ENCODE measurements at places on chromosomes 11 and 22.

- no peak for DNase-seq
Measured at GRCh38 chr11:32586576-32587190, 3.1 kb downstream of the EIF3M start.

- no peak for DNase-seq
Measured at GRCh38 chr11:8292351-8292750, 28.7 kb upstream of the LMO1 start.

DNA sequence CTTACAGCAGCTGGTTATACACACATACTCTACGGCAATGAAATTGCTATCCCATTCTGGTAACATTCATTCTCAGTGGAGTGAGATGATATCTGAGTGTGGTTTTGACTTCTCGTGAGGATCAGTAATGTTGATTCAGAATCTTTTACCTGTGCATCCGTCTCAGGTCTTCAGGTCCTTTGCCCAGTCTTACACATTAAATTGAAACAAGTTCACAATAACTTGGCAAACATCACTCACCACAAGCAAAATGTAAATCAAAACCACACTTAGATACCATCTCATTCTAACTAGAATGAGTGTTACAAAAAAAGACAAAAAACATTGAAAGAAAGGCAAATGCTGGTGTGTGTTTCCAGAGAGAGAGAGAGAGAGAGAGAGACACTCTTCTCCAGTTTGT, 14.0 kb downstream of the RGL4 start:
- no peak for DNase-seq

- no peak for DNase-seq
Measured at GRCh38 chr11:76617553-76618265, 52.8 kb downstream of the LRRC32 start.

DNA sequence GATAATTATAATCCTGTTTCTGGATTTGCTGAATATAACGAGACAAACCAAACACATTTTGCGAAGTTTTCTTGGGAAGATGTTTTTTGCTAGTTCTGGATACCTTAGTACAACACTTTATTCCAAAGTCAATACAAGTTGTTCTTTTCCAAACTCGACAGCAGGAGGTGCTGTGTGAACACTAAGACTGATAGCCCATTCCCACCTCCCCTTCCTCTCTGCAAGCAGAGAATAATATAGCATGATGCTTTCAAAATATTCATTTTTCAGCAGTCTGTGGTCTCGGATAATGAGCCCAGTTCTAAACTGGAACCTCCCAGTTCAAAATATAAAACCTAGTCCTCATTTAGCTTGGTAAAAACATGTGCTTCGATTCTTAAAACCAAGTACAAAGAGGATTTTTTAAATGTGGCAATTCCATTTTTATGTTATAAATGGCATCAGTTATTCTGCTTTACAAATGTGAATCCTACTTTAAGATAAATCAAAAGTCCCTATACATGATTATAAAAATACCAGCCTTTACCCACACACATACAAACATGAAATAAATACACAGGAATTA, 129.1 kb downstream of the DCDC1 start:
- DNase-seq, result no peak

DNA sequence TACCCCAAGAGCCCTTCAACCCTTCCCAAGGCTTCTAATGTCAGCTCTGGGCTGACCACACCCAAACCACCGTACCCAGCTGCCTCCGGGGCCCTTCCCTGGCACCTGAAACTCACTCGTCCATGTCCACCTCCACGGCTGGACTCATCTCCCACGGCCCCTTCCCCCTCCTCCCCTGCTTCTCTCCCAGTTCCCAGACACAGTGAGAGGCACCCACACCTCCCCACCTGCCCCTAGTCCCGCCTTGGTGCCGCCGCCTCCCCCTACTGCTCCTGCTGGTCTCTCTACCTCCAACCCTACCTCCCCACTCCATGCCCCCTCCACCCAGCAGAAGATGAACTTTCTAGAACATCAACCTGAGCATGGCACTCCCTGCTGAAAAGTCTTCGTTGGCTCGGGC, 39.5 kb downstream of the ELFN2 start:
- no peak for DNase-seq

DNA sequence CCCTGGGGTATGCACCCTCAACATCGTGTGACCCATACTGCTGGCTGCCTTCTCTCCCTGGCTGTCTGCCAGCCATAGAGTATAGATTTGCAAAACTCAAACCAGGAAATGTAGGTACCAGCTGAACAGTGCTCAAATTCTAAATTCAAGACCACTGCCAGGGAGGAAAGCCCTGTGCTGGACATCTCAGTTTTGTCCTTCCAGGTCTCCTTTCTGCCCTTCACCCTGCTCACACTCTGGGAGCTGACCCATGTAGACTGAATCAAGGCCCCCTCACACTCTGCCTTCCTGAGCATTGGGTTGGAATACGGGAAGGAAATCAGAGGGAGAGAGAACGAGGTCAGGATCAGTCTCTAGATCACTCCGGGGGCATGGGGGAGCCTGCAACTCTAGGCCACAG, 12.4 kb upstream of the DRD2 start:
- DNase-seq, result no peak

GRCh38 chr22:50071432-50072166, 13.5 kb upstream of the TTLL8 start:
- no peak for DNase-seq

GRCh38 chr22:32005453-32005852, 37.6 kb upstream of the SLC5A1 start:
- no peak for DNase-seq

GRCh38 chr22:32579529-32580220, 105.1 kb downstream of the FBXO7 start:
- DNase-seq, result no peak

- no peak for DNase-seq
Measured at GRCh38 chr22:38964989-38965388, 7.6 kb downstream of the APOBEC3A start.

GRCh38 chr22:19271856-19272535, 19.5 kb downstream of the CLTCL1 start:
- DNase-seq, result no peak

GRCh38 chr11:107196732-107197131, 178.5 kb upstream of the GUCY1A2 start:
- DNase-seq, result no peak

- DNase-seq, result no peak
Measured at GRCh38 chr11:19244084-19244483, 3.3 kb upstream of the E2F8 start.

DNA sequence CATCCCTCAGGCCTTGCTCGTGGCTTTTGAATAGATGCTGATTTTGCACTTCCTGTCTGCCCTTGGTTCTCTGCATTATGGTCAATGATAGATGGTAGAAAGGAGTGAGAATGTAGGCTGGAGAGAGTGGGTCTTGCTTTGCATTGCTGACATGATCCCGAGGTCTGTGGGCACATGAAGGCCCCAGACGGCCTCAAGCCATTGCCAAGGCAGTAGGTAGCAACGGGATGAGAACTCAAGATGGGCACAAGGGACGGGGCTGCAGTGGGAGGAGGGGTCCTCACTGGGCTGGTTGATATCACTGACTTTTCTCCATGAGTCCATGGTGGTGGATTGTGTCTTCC, 54.0 kb downstream of the GAB4 start:
- DNase-seq, result no peak

DNA sequence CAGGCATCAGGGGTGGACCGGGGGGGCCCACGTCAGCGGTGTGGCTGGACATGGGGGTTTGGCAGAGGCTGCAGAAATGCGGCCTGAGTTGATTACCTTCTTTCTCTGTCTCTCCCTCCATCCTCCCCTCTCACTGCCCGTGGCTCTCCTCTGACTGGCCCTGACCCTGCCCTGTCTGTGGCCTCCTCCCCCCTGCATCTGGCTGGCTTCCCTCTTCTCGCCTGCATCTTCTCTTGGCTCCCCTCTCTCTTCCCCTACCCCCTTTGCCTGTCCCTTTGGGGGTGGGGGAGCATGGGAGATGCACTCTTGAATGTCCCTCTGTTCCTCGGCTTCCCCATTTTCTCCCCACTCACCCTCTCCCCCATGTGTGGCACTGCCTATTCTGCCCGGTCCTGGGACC, 23.9 kb upstream of the TAB1 start:
- no peak for DNase-seq

DNA sequence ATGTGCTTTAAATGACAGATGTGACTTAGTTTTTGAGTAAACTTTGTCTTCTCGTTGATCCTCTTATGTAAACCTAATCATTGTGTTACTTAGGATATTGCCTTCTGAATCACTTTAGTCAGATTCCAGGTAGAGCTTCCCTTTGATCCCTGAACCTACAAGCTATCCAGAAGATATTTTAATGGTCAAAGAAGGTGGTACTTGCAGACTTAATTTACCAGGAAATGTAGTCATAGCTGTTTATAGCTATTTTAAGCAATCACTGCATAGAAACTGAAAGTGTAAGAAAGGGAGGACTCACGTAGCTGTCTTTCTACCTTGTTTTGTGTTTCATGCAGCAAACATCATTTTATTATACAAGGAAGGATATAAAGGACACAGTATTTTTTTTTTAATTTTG, 189.5 kb downstream of the DDX10 start:
- no peak for DNase-seq

DNA sequence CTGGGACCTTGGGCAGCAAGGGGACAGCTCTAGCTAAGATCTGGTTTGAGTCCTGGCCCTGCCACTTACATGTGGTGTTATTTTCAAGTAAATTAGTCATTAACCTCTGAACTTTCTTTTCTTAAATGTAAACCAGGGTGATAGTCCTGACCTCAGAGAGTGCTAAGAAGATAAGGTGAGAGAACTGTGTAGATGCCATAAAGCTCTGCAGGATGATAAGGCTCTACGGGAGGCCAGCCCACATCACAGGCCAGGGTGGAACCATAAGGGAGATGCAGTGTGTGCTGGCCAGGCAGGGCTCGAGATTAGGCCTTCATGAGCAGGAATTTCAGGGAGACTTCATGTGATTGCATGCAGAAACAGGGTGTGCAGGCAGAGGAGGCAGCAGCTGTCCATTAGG, 24.2 kb downstream of the NECTIN1 start:
- DNase-seq, result no peak

- DNase-seq, result no peak
Measured at GRCh38 chr11:71425860-71426259, 22.3 kb downstream of the DHCR7 start.

GRCh38 chr11:32947978-32948377, 55.4 kb downstream of the QSER1 start:
- no peak for DNase-seq

DNA sequence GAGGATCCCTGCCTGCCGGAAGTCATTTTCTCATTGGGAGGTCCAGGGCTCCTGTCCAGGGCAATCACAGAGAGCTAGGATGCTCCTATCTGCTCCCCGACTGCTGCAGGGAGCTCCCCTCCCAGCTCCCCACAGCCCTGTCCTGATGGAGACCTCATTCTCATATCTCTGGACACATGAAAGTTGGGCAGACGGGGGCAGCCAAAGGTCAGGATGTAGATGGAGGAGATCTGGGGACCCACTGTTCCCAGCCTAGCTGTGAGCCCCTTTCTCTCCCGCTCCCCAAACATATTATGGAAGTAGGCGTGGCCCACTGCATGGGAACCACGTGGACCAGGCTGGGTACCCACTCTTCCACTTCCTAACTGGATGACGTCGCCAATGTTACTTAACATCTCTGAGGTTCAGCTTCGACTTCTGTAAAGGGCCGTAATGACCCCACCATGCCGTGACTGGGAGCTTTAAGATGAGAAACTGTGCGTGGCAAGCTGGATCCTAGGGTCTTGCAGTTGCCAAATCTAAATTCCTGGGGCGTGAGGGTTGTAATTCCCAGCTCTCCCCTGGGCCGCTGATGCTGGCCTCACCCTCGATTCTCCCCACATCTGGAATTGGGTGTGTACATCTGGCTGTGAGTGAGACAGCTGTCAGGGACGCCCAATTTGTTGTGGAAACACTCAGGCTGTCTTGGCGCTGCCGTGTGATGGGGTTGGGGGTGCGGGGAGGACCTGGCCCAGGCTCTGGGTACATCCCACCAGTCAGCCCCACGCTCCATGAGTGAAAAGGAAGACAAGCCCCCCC, 1.8 kb downstream of the CDC42EP2 start:
- DNase-seq, result no peak

- no peak for DNase-seq
Measured at GRCh38 chr11:70365544-70365927, 32.8 kb upstream of the CTTN start.

DNA sequence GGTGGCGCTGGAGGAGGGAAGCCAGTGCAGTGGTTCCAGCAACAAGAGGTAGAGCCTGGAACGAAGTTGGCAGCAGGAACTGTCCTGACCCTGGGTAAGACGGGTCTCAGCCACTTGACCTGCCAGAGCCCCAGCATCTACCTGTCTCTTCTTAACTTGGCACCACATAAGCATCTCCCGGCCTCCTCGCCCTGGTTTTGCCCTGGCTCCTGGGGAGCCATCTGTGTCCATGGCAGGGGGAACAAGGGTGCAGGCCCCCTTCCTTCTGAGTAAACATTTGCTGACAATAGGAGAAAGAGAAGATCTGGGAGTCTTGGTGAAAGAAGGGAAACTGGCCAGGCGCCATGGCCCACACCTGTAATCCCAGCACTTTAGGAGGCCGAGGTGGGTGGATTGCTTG, 12.8 kb downstream of the P2RY2 start:
- no peak for DNase-seq

GRCh38 chr11:73260127-73260457, 12.0 kb upstream of the P2RY6 start:
- DNase-seq, result no peak

DNA sequence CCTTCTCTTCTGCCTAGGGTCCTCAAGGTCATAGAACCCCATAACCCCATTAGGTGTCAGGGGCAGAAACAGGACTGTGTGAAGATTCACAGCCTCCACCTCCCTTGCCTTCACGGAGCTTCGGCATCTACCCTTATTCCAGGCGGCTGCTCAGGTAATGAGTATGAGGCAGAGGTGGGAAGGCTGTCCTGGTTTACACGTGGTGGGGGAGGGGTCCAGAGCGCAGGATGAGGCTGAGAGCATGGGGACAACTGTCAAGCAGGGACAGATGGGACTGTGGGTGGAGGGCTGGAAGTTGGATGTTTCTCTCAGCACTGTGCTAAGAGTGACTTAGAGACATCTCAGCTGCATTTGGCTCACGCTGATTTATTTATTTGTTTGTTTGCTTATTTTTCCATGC, 4.3 kb upstream of the RAD9A start:
- DNase-seq, result no peak

DNA sequence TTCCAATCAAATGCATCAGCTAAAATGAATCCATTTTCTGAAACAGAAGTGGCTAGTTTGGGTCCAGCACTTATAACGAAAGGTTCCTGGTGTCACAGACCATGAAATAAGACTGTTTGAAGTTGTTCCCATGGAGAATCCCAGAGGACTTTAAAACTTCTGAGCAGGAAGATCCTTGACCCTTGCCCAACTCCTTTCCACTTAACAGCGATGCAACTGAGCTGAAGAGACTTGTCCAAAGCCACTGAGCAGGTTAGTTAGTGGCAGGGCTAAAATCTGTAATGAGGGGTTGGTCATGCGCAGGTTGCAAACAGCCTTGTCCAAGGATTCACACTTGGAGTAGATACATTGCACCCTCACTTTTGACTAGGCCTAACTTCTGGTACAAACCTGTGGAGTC, 1.3 kb downstream of the RAB38 start:
- DNase-seq, result no peak

DNA sequence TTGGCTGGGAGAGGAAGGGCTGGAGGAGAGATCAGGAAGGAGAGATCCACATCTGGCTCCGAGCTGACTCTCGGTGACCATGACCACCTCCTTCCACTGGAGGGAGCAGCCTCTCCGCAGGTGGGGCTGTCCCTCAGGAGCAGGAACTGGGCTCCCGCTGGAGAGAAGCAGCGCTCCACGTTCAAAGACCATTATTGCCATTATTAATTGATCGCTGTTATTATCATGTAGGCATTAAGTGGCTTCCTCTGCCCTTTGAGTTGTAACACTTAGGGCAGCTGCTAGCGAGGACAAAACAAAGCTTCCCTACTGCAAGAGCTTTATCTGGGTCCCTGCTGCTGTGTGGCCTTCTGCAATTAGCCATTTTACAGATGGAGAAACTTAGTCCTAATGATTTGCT, 251.9 kb downstream of the ST3GAL4 start:
- DNase-seq, result no peak

Measured in T-helper 17 cell (primary cell).